ENCODE measurements at places on chromosomes 7 and 10.

GRCh38 chr7:421136-421991 is 98.3 kb downstream of the PDGFA start:
- no peak for DNase-seq

DNA sequence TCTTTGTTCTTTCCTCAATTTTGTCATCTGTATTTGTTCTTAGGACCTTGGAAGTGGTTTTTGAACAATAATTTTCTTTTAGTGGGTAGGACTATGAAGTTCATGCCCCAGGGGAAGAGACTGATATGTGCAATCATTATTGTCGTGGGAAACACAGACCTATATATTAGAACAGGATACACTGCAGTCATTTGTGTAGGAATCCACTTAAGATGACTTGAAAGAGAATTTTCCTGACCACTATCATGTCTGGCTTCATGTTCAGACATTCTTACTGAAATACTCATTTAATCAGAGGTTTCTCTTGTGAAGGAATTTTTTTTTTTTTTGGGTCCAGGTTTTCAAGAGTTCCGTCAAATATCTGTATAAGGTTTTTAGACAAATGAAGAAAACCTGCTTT is 163.6 kb downstream of the SUGCT start:
- DNase-seq, result no peak

DNA sequence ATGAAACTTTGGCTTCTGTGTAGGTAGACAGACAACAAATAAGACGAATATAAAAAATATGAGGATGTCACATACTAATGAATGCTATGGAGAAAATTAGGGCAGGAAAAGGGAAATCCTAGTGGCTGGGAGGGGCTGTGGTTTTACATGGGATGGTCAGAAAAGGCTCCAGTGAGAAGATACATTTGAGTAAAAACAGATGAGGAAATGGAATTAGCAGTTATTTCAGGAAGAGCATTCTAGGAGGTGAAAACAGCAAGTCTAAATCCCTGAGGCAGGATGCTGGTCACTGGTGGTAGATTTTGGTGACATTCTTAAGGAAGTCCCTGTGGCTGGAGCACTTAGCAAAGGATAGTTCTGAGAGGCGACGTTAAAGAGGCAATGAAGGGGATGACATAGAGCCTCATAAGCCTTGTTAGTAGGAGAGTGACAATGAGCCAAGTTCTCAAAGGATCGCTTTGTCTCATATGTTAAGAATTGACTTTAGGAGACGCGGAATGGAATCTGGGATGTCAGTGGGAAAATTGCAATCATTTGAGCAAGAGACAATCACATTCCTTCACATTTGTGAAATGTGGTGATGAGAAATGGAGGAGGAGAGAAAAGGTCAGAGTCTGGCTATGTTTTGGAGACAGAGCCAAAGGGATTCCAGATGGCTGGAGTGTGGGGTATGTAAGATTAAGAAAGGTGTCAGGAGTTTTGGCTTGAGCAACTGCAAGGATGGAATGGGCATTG is 384.7 kb upstream of the FZD8 start:
- no peak for DNase-seq

- peak; percentile 21 for DNase-seq
These were observed at the start of gene RHOBTB1 for GRCh38 chr10:60944058-60944909. TSS of gene RHOBTB1 (minus strand) at chr10:60944185. CDS start at chr10:60911542, 32,643 bp downstream.

GRCh38 chr7:51589111-51589510 is 272.5 kb upstream of the COBL start:
- DNase-seq, result no peak

- DNase-seq, result no peak
These were observed 231.0 kb upstream of the PRSS58 start for GRCh38 chr7:142488842-142489241.

GRCh38 chr7:130697820-130698219 is 11.5 kb upstream of the TSGA13 start:
- no peak for DNase-seq

Measured in NCI-H1105 (cell line).